Activated naive CD8-positive, alpha-beta T cell treated with anti-CD3 and anti-CD28 coated beads, Interleukin-2, amount 50 U/mL, for 24 hours (primary cell): ENCODE measurements at places on chromosomes 7 and 10.

GRCh38 chr10:103691723-103692435, 163.5 kb downstream of the SH3PXD2A start:
- no peak for DNase-seq

- DNase-seq, result peak; percentile 49
These were observed 71.5 kb upstream of the ADO start for GRCh38 chr10:62732841-62733653.

DNA sequence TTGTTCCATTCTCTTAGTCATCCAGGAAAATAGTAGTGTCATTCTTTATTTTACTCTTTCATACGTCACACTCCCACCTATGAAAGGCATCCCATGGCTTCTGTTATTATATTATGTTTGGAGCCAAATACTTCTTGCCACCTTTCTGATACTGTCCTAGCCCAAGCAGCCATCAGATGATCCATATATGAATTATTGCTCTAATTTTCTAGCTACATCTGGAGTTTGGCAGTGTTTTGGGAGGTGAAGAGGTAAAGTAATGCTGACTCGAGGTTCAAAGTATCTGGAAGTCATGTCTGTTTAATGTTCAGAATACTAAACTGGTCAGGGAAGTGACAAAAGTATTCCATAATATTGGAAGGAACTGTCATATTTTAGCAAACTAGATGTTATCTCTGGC, 362.5 kb downstream of the GPR37 start:
- DNase-seq, result no peak

DNA sequence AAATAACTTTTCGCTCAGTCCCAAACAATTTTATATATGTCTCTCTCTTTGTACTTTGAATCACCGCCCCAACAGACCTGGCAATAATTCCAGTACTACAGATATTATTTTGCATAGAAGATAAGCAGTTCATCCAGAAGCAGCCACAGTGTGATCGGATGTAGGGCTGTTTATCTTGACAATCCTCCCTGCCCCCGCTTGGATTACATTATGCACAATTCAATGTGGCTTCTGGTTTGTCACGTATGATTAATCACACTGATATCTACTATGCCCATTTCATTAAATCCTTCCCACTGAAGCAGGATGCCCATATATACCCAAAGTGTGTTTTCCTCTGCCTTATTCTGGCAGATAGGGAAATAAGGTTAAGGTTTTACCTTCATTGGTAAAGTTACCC, 115.2 kb downstream of the PDE1C start:
- DNase-seq, result no peak

GRCh38 chr10:30028738-30029030, 30.7 kb downstream of the JCAD start:
- no peak for DNase-seq

GRCh38 chr10:111261081-111261615, 184.3 kb downstream of the ADRA2A start:
- no peak for DNase-seq

- no peak for DNase-seq
These were observed 5.6 kb upstream of the AIFM2 start for GRCh38 chr10:70137927-70138883.

DNA sequence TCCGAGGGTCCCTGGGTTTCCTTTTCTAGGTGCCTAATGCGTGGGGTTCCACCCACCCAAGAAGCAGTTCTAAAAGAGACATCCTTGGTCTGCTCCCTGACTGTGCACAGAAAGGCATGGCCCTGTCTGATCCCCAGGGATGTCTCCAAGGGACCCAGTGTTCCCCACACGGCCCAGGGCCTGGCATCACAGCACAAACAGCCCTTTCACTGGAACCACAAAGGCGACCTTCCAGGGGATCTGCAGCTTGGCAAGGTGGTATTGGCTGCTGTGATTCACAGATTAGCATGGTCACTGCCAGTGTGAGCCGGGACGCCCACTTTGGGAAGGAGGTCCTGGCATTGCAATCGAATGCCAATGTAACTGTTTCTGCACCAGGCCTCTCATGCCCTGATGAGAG, 6.4 kb downstream of the KCNMA1 start:
- DNase-seq, result no peak

DNA sequence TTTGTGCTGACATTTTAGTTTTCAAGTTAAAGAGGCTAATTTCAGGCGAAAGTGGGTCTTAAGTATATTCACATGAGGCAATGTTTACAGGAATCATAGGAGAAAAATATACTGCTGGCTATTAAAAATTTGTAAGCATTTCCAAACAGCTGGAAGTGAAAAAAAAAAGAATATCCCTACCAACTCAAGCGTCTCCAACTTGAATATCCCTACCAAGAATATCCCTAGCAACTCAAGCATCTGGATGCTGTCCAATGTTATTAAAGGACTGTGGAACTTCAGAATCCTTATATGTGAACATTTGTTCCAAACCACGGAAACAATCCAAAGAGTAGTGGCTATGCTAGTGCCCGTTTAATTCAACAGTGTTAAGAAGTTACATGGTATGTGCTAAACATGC, 1303.0 kb downstream of the GATA3 start:
- no peak for DNase-seq

DNA sequence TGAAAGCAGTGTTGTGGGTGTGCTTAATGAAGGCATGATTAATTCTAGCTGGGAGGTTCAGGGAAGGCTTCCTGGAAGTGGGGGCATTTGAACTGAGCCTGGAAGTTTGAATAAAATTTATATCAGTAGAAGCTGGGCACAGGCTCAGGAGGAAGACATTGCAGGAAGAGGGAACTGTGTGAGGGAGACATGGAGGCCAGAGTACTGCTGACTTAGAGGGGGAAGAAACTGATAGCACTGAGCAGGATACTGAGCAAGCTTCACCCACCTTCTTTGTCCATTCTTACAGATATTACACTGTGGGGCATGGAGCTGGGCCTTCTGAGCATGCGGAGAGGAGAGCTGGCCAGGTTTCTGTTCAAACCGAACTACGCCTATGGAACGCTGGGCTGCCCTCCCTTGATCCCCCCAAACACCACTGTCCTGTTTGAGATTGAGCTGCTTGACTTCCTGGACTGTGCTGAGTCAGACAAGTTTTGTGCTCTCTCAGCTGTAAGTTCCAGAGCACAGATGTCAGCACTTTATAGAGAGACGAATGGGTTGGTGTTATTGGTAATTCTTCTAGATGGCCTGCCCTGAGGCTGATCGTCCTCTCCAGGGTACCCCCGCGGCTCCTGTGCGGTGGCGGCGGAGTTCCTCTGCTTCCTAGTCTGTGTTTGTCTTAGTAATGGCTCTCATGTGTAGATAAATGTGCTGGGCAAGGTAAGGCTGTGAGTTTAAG, 2.1 kb downstream of the FKBP6 start:
- no peak for DNase-seq

DNA sequence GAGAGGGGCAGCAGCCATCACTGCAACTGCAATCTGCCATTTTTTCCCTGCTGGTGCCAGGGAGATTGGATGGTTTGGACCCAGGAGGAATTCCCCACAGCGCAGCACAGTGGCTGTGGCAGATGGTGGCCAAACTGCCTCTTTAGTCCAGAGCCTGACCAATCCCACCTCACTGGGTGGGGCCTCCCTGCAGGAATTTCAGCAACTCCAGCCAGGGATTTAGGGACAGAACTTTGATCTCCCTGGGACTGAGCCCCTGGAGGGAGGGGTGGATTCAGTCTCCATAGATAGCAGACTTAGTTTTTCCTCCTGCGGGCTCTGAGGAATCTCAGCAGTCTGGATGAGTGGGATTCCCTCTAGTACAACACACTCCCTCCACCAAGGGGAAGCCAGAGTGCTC, 179.7 kb upstream of the WDR11 start:
- no peak for DNase-seq

DNA sequence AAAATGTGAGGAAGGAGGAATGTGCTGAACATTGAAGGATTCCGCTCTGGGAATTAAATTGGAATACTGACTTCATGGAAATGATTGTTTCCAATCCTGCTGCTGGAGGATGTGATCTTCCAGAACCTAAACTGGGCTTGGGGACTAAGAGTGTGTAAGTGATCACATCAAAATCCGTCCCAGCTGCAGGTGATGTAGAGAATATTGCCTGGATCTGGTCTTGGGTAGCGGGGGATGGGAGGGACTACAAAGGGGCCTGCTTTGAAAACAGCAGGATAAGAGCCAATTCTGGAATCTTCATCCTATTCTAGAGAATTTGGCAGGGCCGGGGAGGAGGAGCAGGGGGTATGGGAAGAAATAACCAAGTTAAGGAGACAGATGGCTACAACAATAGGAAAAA, 552.2 kb upstream of the FZD8 start:
- DNase-seq, result no peak

GRCh38 chr10:12949248-12949647, 52.3 kb downstream of the CCDC3 start:
- DNase-seq, result no peak

- DNase-seq, result no peak
These were observed 42.9 kb upstream of the TOMM7 start for GRCh38 chr7:22865602-22865960.

DNA sequence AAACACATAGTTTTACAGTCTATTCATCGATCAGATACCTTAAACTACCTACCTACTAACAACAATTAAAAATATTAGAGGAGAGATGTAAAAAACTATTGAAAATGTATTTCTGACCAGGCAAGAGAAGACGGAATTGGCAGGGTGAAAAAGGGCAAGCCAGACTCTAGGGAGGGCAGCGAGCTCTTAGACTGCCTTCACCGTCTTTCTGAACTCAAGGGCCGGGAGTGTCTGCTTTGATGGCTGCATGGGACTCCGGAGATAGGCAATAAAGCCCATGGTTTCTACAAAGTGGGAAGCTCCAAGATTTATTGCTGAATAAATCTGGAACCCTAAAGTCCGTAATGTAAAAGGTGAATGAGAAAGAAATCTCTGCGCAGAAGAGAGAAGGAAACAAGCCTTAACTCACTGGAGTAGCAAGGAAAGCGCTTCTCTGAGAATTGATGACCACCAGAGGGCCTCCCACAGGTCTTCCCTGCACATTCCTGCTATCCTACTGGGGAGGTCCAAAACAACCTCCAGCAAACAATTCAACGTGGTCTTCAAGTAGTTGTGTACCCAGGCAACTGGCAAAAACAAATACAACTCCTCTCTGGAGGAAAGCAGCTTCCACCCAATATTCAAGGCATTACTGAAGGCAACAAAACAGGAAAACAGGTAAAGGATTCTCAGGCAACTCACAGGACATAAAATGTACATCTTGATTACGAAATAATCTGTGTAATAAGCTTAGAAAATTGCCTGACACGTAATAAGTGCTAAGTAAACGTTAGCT, 181.3 kb downstream of the SDK1 start:
- no peak for DNase-seq

DNA sequence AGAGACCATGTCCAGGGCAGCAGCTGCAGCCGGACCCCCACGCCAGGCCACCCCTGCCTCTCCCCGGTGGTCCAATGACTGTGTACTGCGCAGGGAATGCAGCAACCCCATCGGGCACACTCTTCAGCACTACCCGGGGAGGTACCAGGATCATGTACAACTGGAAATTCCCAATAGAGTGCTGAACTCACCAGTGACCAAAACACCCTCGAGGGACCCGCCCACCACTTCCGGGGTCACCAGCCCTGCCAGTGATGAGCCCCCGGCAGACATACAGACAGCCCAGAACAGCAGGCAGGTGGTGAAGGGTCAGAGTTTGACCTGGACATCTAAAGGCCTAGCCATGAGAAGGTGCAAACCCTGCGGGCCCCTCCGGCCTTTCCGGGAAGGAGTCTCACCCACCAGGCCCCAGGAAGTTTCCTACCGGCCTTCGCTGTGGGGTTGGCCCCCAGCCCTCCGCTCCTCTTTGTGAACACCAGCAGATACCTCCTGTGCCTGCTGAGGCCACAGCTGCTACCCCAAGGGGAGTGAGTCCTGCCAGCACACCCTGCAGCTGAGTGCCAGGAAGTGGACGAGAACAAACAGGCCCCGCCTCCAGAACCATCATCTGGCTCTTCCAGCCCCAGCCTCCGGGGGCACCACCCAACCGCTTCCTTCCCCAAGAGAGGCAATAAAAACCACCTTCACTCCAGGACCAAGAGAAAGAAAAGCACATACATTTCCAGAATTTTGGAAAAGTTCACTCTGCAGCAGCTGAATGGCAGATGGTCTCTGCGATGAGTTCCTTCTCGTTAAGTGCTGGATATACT, 5.0 kb upstream of the ANKRD61 start:
- DNase-seq, result peak; percentile 61

GRCh38 chr10:131959841-131960240, 21.9 kb downstream of the BNIP3 start:
- no peak for DNase-seq

DNA sequence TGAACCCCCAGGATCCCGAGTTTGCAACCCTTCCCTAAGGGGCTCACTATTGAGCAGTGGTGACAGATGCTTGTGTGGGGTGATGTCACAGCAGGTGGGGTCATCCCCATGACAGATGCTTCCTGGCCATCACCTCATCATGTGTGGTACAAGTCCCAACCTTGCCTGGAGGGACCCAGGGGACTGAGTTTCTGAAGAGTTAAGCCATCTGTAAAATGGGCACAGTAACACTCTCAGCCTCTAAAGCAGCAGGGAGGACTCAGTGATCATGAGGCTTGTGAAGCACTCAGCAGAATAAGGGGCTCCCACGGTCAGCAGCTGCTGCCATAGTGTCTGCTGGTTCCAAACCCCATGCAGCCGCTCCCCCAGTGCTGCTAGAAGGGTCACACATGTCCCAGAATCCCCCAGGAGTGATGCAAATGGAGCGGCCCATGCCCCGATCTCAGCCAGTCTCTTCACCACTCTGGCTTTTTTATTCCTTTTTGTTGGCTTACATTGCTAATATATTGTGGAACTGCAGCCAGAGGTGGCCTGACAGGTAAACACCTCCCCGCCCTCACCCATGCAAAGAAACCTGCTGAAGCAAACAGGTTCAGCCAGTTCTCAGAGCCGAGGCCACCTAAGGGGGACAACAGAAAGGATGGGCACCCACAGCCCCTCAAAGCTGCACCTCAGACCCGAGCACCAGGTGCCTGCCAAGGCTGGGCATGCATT, 102.1 kb upstream of the PDGFA start:
- no peak for DNase-seq

GRCh38 chr10:107103174-107104025, 61.1 kb downstream of the SORCS1 start:
- DNase-seq, result no peak

GRCh38 chr7:107344799-107345198, 125.1 kb upstream of the GPR22 start:
- DNase-seq, result no peak

- DNase-seq, result no peak
These were observed 52.5 kb downstream of the CDHR3 start for GRCh38 chr7:106015381-106016218.

GRCh38 chr10:69443354-69443753, 7.9 kb upstream of the TSPAN15 start:
- no peak for DNase-seq

- no peak for DNase-seq
These were observed 246.5 kb upstream of the AOAH start for GRCh38 chr7:36970551-36971514.

DNA sequence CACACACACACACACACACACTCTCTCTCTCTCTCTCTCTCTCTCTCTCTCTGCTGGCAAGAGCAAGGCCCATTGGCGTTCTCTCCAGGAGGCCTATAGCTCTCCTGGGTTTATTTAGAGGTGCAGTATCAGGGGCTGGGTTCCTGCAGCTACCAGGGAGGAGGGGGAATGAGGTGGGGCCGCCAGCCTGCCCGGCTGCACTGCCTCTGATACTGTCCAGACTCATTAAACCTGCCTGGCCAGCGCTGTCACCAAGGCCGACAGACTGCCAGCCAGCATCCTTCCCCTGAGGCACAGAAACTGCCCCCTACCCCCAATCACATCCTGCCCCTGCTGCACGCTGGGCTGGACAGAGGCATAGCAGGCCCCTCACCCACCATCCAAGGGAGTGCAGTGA, 4.3 kb downstream of the PRRT4 start:
- no peak for DNase-seq
